ENCODE measurements at places on chromosomes 7 and 10. TPM values are rescaled to one million over a fixed set of nuclear protein-coding genes. Genes with fewer than 3 reads are reported as not detected.

ZNF425 gene
- 7.3 TPM for total RNA-seq

FAM20C gene
- total RNA-seq = 17.8 TPM

DNA sequence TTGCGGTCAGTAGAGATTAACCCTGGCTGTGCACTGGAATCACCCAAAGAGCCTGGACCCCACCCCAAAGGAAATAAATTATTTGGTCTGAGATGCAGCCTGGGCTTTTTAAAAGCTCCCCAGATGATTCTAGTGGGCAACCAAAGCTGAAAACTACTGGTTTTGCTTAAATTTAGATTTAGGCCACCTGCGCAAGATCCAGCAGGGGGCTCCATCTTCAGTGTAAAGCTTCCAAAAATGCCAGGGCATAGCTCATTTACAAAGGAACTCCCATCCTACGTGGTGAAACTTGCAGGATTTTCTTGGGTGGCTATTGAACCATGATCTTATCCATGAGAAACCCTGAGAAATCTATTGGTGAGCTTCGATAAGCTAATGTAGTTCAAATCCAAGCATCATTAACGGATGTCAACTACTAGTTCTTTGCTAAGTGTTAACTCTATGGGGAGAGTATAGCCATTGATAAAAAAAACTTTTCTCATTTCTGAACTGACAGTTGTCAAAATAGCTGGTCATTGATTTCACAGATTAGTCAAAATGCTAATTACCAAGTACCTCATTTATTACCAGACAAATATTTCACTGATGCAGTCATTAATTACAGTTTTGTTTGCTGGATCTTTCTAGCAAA is 315.3 kb downstream of the LHFPL3 start:
- no peak for DNase-seq

DNA sequence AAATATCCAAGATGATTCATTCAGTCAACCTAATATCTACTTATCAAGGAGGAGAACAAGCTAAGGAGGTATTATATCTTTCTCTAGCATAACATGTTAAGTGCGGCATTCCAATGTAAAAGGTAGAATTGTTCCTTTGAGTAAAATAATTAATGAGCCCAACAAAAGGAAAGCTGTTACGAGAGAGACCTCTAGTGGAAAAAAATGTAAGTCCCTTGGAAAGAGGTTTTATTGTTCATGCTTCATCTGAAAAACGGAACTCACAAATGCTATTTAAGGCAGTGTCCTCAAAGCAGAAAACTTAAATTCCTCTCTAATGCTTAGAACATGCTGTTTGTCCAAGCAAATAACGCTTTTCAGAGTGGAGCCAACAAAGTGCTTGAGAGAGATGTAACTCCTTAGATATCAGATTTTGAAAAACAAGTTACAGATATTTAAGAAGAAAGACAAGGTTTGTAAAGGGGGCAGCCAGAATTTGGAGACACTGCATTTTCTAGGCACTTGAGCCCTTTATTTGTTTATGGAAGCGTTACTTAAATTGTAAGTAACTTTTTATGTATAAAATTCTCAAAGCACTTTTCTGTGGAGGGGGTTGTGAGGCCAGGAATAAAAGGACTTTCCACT is 119.9 kb downstream of the TFEC start:
- DNase-seq = no peak

DNA sequence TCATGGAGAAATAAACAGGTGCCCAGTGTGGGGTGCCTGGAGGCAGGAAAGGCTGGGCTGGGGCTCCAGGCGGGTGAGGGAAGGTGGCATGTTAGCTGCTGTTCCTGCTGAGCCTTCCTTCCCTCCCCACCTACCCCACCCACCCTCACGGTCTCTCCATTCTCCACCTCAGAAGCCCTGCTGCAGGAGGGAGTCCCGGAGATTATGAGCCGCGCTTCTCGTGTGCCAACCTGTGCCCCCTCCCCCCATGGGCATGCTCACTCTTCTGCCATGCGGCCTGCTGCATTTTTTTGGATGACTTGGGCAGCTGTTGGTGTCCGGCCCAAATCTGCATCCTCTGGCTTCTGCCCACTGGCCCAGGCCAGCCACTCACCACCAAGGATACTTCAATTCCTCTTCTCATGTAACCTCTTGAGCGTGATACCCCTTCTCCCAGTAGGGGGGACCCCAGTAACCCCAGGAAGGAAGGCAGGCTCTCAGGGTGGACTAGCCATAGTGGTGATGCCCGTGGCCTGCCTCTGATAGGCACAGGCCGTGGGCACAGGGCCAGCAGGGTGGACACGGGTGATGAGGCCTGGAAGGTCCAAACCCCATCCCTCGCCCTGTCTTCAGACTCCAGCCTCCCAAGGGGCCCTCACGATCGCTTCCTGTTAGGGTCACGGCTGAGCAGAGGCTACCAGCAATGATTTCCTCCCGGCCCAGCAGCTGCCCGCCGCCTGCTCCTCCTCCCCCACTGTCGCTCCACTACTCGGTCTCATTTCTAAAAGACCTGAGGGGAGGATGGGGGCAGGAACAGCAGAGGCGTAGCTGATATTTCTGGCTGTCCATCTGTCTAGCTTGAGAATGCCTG is 27.8 kb downstream of the UNC5B start:
- no peak for DNase-seq

DNA sequence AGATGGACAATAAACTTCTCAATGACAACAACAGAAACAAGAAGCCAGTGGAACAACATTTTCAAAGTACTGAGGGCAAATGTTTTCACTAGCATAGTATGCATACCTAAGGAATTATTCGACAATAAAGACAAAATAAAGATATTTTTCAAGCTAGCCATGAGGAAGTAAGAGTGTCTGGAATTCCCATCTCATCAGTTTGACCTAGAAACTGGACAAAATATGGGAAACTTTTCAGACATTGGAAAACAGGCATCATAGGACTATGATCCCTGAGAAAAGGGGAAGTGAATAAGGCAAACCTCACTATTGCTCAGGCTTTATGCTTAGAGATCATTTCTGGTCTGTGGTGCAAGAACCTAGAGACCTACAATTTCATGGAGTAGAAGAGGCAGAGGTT is 86.3 kb downstream of the OAT start:
- no peak for DNase-seq
